Neural crest cell (in vitro differentiated cells): ENCODE measurements at places on chromosomes 13 and 19. TPM values are rescaled to one million over a fixed set of nuclear protein-coding genes. Genes with fewer than 3 reads are reported as not detected.

The ELSPBP1 gene
- total RNA-seq, result not detected in 2 replicates

The MAST1 gene
- 16.7 and 17.7 TPM in 2 replicates for total RNA-seq

DNA sequence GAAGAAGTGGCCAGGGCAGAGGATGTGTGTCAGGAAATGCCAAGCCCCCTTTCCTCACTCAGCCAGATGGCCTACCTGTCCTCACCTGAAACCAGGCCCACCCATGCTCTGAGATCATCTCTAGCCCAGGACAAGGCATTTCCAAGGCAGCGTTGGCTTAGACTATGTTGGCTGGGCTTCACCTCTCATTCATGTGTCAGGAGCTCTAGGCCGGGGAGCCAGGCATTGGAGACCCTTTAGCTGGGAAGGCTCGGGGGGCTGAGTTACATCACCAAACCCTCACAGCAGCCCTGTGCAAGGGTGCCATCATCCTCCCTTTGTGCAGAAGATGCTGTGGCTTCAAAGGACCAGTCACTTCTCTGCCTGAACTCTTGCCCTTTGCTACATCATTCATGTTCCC, 40.0 kb downstream of the COL4A2 start:
- H3K4me3 ChIP-seq, result no peak overlapping the region
- H3K27ac ChIP-seq, result no peak overlapping the region
- H3K4me1 ChIP-seq, result peaks cover 25% of the 10 kb centered on the region
- no peaks in the 10 kb centered on the region for H3K27me3 ChIP-seq
- peaks cover 9% of the 10 kb centered on the region for H3K36me3 ChIP-seq

DNA sequence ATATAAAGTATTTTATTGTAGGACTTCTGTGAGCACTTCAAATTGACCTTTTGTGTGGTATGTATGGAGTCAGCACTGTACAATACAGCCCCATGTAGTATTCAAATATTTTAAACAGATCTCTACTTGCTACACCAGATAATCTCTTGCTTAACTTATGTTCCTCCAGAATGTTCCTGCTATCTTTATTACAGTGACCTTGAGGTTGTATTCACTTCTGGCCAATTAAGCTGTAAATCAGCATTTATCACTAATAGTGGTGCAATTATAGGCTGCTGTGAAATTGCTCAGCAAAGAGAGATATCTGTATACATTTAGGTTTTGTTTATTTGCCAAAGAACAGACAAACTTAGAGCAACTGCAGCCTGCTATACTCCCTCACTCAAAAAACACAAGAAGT, 1218.6 kb downstream of the PCDH17 start:
- H3K27me3 ChIP-seq, result no peaks in the 10 kb centered on the region
- H3K4me3 ChIP-seq, result no peak overlapping the region
- no peaks in the 10 kb centered on the region for H3K36me3 ChIP-seq
- no peaks in the 10 kb centered on the region for H3K4me1 ChIP-seq
- DNase-seq, result no peak
